Activated T-helper 1 cell treated with anti-CD3 and anti-CD28 coated beads, Interleukin-12 subunit alpha, Interleukin-12 subunit beta, Interleukin-2, Interleukin-4 antibody, amounts not matched to agents 30 ng/mL and 10 ng/mL and 1 ng/mL, durations not matched to agents 14 hours and 24 hours and 36 hours (primary cell): ENCODE measurements at places on chromosomes 16 and 17.

GRCh38 chr17:78337244-78338109, 22.4 kb downstream of the SOCS3 start:
- no peak for DNase-seq

DNA sequence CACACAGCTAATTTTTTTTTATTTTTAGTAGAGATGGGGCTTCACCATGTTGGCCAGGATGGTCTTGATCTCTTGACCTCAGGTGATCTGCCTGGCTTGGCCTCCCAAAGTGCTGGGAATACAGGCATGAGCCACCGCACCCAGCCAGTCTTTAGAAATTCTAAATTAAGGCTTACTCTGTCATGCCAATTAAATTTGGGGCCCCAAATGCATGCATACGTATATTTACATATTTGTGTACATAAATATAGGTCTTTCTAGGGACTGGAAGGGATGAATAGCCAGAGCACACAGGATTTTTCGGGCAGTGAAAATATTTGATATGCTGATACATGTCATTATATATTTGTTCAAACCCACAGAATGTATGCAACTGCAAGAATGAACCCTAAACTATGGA, 105.1 kb downstream of the BCAS3 start:
- no peak for DNase-seq

DNA sequence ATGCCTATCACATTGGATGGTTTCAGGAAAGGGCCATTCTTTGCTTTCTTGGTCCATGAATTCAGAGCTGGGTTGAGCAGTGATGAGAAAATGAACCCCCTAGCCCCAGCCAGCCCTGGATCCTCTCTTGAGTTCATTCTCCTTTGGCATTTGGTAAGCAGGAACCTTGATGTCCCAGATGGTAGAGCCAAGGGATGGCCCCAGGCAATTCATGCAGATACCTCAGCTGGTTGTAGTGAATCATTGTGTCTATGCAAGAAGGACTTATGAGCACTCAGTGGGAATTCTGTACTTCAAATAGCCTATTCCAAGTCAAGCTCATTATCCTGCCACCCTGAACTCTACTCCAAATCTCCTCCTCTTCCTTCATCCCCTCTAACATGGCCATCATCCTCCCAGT, 412.7 kb downstream of the UTP18 start:
- no peak for DNase-seq

GRCh38 chr16:88351491-88352101, 31.2 kb upstream of the ZNF469 start:
- no peak for DNase-seq

GRCh38 chr17:66612993-66613392, 221.9 kb upstream of the CACNG5 start:
- no peak for DNase-seq

DNA sequence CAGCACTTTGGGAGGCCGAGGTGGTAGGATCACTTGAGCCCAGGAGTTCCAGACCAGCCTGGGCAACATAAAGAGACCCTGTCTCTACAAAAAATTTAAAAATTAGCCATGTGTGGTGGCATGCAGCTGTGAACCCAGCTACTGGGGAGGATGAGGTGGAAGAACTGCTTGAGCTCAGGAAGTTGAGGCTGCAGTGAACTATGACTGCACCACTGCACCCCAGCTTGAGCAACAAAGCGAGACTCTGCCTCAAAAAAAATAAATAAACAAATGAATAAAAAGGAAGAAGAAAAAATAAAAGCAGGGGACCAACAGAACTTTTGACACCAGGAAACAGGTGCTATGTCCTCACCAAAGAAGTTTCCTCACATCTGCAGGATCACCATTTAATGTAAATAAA, 14.2 kb downstream of the TERF2 start:
- no peak for DNase-seq

DNA sequence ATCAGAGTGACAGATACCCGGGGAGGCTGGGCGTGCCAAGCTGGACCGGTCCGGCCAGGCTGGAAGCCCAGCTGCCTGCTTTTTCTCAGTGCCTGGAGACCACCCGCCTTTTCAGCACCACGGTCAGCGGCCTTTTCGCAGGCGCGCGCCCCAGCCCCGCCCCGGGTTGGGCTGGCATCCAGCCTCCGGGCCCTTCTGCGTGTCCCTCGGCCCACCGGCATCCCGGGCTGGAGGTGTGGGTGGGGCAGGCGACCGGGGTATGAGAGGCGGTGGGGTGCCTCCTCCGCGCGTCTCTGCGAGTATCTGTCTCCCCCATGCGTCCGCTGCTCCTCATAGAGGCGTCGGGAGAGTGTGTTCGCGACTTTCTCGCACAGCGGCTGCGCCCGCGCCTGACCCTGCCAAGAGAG, 102.5 kb downstream of the MRM1 start:
- DNase-seq, result peak; percentile 48
